ENCODE measurements at places on chromosomes 11 and 22.

GRCh38 chr22:29797351-29797750 lies 30.2 kb downstream of the UQCR10 start:
- no peak for DNase-seq

- no peak for DNase-seq
These were observed 1117.7 kb downstream of the BRD1 start for GRCh38 chr22:48709976-48710375.

GRCh38 chr22:38298312-38299005 lies 18.8 kb downstream of the CSNK1E start:
- DNase-seq = peak; percentile 98

- peak; percentile 99 for DNase-seq
These were observed 13.4 kb downstream of the TNKS1BP1 start for GRCh38 chr11:57311109-57311936.

- no peak for DNase-seq
These were observed 547.6 kb downstream of the BUD13 start for GRCh38 chr11:116225236-116225635.

DNA sequence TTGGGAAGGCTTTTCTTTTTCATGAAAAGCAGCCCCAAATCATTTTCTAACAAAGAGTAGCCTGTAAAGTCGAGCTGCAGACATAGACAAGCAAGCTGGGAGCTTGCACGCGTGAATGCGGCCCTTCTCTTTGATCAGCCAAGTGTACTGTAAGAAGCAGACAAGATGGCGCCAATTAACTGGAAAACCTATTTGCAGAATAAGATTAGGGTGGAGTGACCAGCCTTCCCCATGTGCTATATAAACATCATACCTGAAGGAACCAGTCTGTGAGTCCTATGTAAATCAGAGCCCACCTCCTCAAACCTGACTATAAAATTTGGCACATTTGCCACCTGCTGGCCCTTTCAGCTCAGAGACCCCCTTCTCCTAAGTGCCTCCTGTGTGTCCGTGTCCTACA lies 982.7 kb downstream of the OPCML start:
- no peak for DNase-seq

GRCh38 chr11:47726878-47727514 lies 11.8 kb upstream of the AGBL2 start:
- no peak for DNase-seq

DNA sequence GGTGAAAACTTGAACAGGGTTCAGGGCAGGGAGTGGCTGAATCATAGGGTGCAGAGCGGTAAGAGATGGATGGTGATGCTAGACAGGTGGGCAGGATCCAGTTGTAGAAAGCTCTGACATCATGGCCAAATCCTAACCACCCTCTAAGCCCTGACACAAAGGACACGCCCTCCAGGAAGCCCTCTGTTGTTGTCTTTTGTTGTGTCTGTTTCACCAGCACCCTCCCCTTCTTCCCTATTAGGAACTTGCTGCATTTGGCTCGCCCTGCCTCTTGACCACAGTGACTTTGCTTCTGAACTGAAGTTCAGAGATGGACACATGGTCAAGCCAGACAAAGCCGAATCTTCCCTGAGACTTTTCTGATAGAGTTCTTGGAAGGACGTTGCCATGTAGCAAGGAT lies 14.2 kb upstream of the APOL6 start:
- no peak for DNase-seq

GRCh38 chr11:74696939-74697675 lies 34.1 kb downstream of the CHRDL2 start:
- DNase-seq = peak; percentile 76

DNA sequence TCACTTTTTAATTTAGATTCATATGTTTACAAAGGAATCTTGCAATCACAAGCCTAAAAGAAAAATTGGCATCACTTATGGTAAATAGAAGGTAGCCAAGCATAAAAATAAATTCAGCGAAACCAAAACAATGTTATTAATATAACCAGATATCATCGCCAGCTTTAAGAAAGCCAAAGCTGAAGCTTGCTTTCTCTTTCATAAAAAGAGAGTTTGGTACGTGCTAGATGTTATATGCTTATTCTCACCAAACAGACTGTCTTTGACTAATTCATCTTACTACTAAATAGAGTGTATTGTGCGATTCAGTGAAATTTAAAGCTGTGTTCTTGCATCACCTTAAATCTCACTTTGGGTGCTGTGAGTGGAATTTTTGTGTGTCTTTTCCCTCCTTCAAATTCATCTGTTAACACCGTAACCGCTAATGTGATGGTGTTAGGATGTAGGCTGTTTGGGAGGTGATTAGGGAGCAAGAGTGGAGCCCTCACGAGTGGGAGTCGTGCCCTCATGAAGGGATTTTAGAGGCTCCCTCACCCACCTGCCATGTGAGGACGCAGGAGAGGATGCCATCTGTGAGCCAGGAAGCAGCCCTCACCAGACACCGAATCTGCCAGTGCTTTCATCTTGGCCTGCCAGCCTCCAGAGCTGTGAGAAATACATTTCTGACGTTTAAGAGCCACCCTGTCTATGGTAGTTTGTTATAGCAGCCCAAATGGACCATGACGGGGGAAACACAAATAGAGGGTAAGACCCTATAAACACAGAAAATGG lies 134.1 kb upstream of the TMEM45B start:
- DNase-seq = no peak

- DNase-seq = peak; percentile 26
These were observed 138.9 kb downstream of the MPPED1 start for GRCh38 chr22:43550672-43551071.

DNA sequence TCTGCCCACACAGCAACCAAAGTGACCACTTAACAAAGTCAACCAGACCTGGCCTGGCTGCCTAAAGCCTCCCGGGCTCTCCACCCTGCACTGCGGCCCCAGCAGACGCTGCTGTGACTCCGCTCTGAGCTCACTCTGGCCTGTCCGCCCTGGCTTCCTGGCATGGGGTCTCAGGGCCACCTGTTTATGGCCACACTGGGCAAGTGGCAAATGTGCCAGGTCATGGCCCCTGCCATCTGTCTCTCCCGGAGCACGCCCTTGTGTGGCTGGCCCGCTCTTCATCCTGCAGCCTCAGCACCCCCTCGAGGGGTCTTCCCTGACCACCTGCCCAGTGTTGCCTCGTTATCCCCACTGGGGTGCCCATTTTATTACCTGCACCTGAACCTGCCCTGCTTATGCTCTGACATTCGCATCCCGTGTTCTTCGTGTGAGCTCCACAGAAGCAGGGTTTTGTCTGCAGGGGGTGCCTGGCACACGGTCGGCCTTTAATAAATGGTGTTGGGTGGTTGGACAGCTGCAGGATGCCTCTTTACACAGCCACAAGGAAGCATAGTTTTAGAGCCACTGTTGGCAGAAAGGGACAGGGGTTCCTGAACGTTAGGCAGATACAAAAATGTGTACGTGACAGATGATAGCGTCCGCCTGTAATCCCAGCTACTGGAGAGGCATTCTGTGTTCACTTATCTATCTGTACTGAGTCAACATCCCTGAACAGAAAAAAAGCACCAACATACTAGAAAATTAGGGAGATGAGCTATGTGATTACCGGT lies 785.6 kb downstream of the TBC1D22A start:
- peak; percentile 29 for DNase-seq

DNA sequence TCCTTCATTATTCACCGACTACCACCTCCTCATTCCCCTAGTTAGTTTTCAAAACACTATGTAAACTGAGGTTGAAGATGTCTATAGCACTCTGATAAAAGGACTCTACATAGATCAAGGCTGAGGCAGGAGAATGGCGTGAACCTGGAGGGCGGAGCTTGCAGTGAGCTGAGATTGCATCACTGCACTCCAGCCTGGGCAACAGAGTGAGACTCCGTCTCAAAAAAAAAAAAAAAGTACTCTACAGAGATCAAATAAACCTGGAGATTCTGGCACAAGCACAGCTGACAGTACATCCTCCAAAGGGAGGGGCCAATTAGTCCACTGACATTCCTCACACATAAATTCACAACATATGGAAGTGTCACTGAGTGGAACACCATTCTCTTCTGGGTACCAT lies 31.0 kb downstream of the TSG101 start:
- DNase-seq = no peak

DNA sequence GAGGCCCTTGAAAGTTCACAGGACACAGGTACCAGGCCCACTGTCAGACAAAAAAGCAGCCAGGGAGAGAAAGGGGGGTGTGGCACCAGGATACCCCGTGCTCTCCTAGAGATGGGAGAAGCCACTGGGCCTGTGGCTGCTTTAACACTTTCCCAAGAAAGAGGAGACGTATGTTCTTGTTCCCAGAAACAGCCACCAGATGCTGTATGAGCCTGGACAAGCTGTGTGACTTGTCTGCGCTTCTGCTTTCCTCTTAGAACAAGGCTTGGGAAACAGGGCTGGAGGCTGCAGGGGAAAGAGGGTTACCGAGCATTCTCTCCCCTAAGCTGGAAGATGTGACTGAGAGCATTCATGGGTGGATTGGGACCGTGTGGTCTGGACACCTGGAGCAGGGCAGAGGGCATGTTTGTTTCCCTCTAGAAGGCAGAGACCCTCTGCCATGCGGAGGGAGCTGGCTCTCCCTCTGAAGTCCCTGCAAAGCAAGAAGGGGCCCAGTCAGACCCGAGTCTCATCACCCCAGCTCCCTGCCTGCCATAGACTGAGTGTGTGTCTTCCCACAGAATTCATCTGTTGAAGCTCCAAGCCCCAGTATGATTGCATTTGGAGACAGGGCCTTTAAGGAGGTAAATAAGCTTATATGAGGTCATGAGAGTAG lies 74.1 kb downstream of the TRIM29 start:
- peak; percentile 43 for DNase-seq

DNA sequence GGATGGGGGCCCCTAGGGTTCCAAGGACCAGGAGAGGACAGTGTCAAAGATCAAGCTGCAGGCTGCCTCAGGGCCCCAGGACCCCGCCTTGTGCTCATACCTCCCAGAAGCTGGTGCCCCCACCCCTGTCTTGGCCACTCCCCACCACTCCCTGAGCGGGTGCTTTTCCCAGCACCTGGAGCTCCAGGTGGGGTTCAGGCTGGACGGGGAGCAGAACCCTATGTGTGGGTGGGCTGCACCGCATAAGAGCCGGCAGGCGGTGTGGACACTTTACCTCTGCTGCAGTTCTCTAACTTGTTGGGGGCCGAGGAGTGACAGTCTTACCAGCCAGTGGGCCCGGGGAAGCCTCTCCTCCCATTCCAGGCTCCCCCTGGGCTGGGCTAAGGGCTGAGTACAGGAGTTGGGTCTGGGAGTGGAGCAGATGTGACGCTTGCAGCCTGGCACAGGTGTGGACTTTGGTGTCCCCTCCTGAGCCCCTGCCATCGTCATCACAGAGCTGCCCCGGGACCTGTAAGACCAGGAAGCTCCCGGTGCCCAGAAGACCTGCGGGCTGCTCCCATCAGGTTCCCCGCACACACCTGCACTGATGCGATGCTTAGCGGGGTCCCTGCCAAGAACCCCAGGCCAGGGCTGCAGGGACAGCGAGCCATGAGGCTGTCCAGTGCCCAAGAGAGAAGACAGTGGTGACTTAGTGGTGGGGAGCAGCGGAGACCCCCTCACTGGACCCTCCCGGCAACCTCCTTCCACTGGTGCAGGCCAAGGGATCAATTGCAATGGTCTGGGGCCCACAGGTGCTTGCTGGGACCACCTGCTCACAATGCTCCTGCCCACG lies 674.5 kb downstream of the BRD1 start:
- peak; percentile 44 for DNase-seq

DNA sequence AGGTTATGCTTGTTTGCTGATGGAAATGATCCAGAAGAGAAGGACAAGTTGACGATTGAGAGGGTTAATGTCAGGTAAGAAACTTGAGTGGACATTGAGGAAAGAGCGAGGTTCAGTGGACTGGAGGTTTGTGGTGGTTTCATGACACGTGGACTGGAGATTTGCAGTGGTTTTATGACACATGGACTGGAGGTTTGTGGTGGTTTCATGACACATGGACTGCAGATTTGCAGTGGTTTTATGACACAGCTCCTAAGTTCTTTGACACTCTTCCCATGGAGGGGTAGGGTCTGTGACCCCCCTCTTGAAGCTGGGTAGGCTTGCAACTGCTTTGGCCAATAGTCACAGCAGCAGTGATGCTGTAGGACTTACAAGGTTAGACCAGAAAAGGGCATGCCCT lies 5.4 kb upstream of the MAPK8IP2 start:
- no peak for DNase-seq

- DNase-seq = no peak
These were observed 27.5 kb downstream of the TPCN2 start for GRCh38 chr11:69076129-69076791.

- DNase-seq = no peak
These were observed 1.9 kb upstream of the ANO5 start for GRCh38 chr11:22190827-22191463.

DNA sequence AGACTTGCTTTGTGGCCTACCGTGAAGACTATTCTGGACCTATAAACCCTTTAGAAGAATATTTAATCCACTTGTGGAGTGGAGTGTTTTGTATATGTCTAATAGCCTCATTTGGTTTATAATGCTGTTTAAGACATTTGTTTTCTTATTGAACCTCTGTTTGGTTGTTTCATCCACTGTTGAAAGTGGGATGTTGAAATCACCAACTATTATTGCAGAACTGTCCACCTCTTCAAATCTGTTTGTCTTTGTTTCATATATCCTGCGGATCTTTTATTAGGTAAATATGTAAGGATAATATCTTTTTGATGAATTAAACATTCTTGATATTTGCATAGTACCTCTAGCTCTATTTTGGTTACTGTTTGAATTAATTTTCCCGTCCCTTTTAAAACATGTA lies 49.1 kb downstream of the XKR3 start:
- DNase-seq = no peak

GRCh38 chr11:129728581-129728980 lies 87.1 kb upstream of the TMEM45B start:
- no peak for DNase-seq

GRCh38 chr22:38754751-38755154 lies 1.0 kb downstream of the SUN2 start:
- DNase-seq = no peak

DNA sequence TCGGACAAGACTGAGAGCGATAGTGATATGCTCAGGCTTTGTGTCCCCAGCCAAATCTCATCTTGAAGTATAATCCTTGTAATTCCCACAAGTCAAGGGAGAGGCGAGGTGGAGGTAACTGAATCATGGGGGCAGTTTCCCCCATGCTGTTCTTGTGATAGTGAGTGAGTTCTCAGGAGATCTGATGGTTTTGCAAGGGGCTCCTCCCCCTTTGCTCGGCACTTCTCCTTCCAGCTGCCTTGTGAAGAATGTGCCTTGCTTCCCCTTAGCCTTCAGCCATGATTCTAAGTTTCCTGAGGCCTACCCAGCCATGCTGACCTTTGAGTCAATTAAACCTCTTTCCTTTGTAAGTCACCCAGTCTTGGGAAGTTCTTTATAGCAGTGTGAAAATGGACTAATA lies 7.5 kb upstream of the FOLR2 start:
- no peak for DNase-seq

DNA sequence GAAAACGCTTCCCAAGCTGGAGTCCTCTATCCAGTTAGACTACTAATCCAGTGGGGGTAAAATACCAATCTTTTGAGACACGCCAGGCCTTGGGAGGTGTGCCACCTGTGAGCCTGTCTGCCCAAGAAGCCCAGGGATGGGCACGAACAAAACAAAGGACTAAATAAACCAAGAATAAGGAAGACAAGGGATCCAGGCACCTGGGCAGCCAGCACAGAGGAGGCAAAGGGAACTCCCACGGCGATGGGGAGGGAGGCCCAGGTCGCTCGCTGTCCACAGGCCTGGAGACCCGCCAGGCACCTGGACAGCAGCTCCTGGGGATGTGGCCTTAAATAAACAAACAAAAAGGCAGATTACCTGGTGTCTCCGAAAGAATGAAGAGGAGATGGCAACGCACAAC lies 31.4 kb downstream of the LRFN4 start:
- no peak for DNase-seq
